Mesothelial cell of epicardium (in vitro differentiated cells): ENCODE measurements at places on chromosomes 1 and 21. TPM values are rescaled to one million over a fixed set of nuclear protein-coding genes. Genes with fewer than 3 reads are reported as not detected.
A peak's percentile ranks its signal among the peaks of the same experiment; 100 is the strongest.

GRCh38 chr1:25100151-25100833, 132.0 kb downstream of the SYF2 start:
- no peaks in the 10 kb centered on the region for H3K36me3 ChIP-seq
- no peak overlapping the region for H3K4me3 ChIP-seq
- no peak for DNase-seq
- H3K27me3 ChIP-seq, result peaks cover 40% of the 10 kb centered on the region

DNA sequence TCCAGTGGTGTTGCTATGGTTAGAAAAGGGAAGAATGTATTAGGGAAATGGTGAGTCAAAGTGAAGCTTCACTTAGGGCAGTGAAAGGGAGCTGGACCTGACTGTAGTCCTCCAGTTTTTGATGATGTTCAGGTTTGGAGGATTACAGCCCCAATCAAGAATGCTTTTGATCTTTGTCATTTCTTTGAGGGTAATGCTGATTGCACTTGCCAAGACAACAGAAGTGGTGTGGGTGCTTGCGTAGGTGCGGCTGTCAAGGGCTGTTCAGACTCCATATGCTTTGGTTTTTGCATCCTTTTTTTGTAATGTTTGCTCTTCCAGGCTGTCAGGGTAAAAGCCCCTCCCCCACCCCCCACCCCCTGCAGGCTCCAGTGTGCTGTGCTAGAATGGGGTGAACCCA, 38.9 kb downstream of the HHAT start:
- no peaks in the 10 kb centered on the region for H3K27me3 ChIP-seq
- peaks cover 7% of the 10 kb centered on the region for H3K4me1 ChIP-seq
- H3K36me3 ChIP-seq, result peaks cover 2% of the 10 kb centered on the region
- H3K4me3 ChIP-seq, result no peak overlapping the region
- H3K27ac ChIP-seq, result no peak overlapping the region
- DNase-seq, result no peak

Gene TFF2
- total RNA-seq, result not detected in 3 replicates

Gene LORICRIN
- not detected in 3 replicates for total RNA-seq

DNA sequence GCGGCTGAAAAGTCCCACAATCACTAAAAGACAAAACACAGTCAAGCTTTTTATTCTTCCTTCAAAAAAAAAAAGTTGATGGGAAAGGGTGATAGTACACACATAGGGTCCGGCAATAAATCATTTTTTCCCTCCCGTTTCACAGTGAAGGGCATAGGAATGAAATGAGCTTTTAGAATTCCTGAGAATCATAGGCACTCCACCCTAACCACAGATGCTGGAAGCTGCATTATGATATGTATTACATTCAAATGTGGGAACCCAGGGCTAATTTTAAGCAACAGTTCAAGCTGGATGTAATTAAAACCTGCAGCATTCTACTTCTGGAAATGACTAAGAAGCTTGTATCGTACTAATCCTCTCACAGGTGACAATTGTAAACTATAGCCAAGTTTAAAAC, 75.7 kb upstream of the KCNJ15 start:
- H3K27ac ChIP-seq, result no peak overlapping the region
- H3K27me3 ChIP-seq, result no peaks in the 10 kb centered on the region
- H3K4me1 ChIP-seq, result peaks cover 33% of the 10 kb centered on the region
- DNase-seq, result no peak

DNA sequence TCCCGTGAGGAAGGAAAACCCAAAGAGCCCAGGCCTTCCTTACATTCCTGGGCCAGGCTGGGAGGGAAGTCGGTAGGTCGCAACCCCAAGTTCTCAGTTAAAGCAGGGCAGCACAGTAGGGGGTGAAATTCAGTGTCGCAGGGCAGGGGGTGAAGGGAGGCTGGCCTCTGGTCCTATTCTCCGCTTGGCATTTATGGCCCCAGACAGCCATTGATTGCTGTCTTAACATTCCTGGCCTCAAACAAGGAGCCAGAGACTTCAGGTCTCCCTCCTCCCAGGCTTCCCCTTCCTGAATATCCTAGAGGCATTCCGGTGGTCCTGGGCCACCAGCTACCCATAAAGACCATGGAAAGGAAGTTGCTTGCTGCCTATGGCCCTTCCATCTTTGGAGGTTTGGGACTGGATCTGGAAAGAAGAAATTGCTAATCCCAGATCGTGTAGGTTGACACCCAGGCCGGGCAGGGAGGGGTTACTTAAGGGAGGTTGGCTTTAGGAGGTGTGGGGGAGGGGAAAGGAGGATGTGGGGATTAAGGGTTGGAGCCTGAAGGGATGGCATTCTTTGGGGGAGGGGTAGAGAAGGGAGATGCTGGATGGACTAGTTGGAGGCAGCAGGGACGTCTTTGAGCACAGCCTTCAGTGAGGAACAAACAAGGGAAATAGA, 1.7 kb downstream of the LIN28A start:
- H3K36me3 ChIP-seq, result no peaks in the 10 kb centered on the region
- no peak for DNase-seq
- H3K4me3 ChIP-seq, result no peak overlapping the region
- H3K27ac ChIP-seq, result no peak overlapping the region
- H3K4me1 ChIP-seq, result peaks cover 37% of the 10 kb centered on the region

DNA sequence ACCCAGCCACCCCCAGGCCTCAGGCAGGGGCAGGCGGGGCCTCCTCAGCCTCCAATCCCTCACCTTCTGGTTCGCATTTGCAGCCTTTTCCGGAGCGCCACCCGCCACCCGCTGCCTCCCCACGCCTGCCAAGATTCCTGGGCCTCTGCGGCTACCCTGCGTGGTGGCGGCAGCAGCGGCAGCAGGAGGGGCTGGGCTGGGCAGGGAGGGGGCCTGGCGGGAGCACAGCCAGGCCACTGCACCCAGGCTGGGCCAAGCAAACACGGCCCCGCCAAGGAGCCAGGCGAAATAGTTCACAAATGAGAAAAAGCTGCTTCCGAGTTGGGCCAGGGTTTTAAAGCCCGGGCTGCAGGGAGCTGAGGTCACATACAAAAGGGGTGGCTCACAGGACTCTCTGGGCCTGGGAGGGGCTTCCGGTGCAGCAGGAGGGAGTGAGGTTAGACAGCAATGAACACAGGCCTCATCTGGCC, 9.8 kb downstream of the COL8A2 start:
- no peak for DNase-seq
- H3K27ac ChIP-seq, result peak overlapping the region; percentile 30
- peaks cover 10% of the 10 kb centered on the region for H3K4me1 ChIP-seq
- H3K36me3 ChIP-seq, result no peaks in the 10 kb centered on the region

GRCh38 chr21:36323032-36323431, 3.0 kb downstream of the MORC3 start:
- H3K4me3 ChIP-seq, result no peak overlapping the region
- no peak for DNase-seq
- H3K36me3 ChIP-seq, result peaks cover 12% of the 10 kb centered on the region
- H3K27me3 ChIP-seq, result no peaks in the 10 kb centered on the region
- peaks cover 22% of the 10 kb centered on the region for H3K4me1 ChIP-seq
- H3K27ac ChIP-seq, result peak overlapping the region; percentile 6

- no peaks in the 10 kb centered on the region for H3K27me3 ChIP-seq
- peaks cover 1% of the 10 kb centered on the region for H3K4me1 ChIP-seq
- no peak for DNase-seq
- no peaks in the 10 kb centered on the region for H3K36me3 ChIP-seq
- H3K27ac ChIP-seq, result no peak overlapping the region
Observed at GRCh38 chr1:200342511-200343311, 67.1 kb downstream of the ZNF281 start.

DNA sequence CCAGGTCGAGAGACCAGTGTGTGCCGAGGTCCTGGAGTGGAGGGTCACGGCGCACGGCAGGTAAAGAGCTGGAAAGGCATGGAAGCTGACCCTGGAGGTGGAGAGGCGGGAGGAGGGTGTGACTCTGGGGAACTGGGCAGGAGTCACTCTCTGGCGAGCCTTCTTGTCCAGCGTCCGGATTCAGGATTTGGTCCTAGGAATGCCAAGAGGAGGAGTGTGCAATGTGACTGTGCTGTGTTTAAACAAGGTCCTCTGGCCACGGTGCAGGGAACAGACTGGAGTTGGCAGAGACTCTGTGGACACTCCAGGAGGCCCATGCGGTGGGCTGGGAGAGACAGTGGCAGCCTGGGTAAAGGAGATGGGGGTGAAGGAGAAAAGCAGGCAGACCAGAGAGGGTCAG, 64.2 kb upstream of the CASZ1 start:
- H3K27me3 ChIP-seq, result peaks cover 15% of the 10 kb centered on the region
- peaks cover 40% of the 10 kb centered on the region for H3K4me1 ChIP-seq
- no peak for DNase-seq
- no peaks in the 10 kb centered on the region for H3K36me3 ChIP-seq
- no peak overlapping the region for H3K27ac ChIP-seq

GRCh38 chr1:30372792-30373433, 350.5 kb downstream of the MATN1 start:
- H3K4me1 ChIP-seq, result peaks cover 19% of the 10 kb centered on the region
- DNase-seq, result no peak

Gene AMY1B
- total RNA-seq, result not detected in 3 replicates

Gene SLAMF6
- not detected in 3 replicates for total RNA-seq

DNA sequence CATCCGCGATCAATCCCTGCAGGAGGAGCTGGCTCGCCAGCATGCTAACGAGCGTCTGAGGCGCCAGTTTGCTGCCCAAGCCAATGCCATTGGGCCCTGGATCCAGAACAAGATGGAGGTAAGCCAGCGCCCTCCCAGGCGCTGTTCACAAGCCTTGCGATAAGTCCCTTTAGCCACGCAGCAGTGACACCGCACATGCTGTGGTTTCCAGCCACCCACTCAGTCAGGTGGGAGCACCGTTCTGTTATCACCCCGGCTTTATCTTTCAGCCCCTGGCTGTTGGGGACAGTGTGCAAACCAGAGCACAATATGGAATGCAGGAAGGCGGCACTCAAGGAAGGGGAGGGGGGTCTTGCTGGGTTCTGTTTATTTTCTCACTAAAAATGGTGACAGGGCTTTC, 41.1 kb upstream of the MTR start:
- peaks cover 16% of the 10 kb centered on the region for H3K4me1 ChIP-seq
- no peaks in the 10 kb centered on the region for H3K27me3 ChIP-seq
- no peak overlapping the region for H3K4me3 ChIP-seq
- H3K27ac ChIP-seq, result no peak overlapping the region

Gene LEPROT
- 65.7 to 71.1 TPM (median 69.6 TPM) in 3 replicates for total RNA-seq

GRCh38 chr1:44826375-44827196, 16.5 kb downstream of the PTCH2 start:
- no peaks in the 10 kb centered on the region for H3K27me3 ChIP-seq
- no peak overlapping the region for H3K4me3 ChIP-seq
- DNase-seq, result no peak
- peaks cover 6% of the 10 kb centered on the region for H3K4me1 ChIP-seq

GRCh38 chr1:156151093-156151688, 2.2 kb upstream of the SEMA4A start:
- DNase-seq, result no peak
- no peak overlapping the region for H3K27ac ChIP-seq
- no peaks in the 10 kb centered on the region for H3K36me3 ChIP-seq
- H3K4me1 ChIP-seq, result peaks cover 45% of the 10 kb centered on the region
- H3K27me3 ChIP-seq, result peaks cover 19% of the 10 kb centered on the region

DNA sequence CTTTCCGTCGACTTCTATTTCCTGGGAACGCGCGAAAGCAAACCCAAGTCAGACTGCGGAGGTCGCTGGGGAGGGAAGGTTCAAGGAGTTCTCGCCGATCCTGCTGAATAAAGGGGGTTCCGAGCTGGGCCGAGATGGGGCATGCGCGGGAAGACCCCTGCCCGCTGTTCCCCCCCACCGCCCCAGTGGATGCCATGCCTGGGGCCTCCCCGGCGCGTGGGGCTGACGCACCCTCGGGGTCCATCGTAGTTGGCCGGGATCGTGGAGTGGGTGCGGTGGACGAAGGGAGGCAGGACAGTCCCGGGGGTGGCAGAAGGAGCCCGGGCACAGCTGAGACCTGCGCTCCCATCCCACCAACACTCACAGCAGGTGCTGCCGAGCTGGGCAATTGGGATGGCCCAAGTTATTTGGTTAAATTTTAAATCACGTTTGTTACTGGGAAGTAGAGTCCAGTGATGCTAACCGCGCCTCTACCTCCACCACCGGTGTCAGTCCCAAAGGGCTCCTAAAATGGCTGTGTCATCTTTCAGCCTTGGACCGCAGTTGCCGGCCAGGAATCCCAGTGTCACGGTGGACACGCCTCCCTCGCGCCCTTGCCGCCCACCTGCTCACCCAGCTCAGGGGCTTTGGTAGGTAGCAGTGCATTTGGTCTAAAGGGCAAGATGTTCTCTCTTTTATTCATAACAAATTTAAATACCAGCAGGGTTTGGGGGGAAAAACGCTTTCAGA, 801 bp downstream of the MX1 start:
- H3K4me1 ChIP-seq, result peaks cover under 1% of the 10 kb centered on the region
- no peak for DNase-seq
- no peak overlapping the region for H3K27ac ChIP-seq
- H3K4me3 ChIP-seq, result peak overlapping the region; percentile 75

Gene RHD
- not detected in 3 replicates for total RNA-seq

GRCh38 chr1:179121159-179121938, 39.5 kb downstream of the TOR3A start:
- H3K4me1 ChIP-seq, result no peaks in the 10 kb centered on the region
- H3K4me3 ChIP-seq, result no peak overlapping the region
- H3K27ac ChIP-seq, result no peak overlapping the region
- H3K36me3 ChIP-seq, result peaks cover 21% of the 10 kb centered on the region
- no peaks in the 10 kb centered on the region for H3K27me3 ChIP-seq

DNA sequence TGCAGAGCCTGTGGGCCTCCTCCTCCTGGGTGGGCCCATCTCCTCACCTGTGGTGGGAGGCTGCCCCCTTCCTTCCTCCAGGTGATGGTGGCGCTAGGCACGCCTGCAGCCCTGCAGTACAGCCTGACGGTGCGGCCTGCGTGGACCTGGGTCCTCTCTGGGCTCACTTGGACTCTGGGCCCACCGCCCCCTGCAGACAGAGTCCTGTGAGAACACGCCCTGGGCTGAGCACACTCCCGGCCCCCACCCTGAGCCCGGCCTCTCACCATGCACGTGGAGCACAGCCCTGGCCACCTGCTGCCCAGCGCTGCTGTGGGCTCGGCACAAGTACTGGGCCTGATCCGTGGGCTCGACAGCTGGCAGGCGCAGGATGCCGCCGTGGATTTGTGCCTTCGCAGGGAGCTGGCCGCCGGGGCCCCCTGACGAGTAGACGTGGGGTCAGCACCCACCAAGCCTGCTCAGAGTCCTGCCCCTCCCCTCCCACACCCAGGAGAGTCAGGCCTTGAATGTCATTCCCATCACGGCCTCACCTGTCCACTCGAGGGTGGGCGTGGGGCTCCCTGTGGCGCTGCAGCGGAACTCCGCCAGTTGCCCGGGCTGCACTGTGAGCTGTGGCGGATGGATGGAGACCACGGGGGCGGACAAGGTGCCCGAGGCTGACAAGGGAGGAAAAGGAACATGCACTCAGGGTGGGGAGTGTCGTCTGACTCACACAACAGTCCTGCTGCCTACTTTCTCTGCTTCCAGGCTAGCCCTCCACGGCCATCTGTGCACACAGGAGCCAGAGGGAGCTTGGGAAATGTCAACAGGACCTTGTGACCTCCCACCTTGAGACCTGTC, 43.4 kb downstream of the LDLRAD2 start:
- peaks cover 28% of the 10 kb centered on the region for H3K36me3 ChIP-seq
- H3K27ac ChIP-seq, result no peak overlapping the region
- DNase-seq, result no peak
- H3K27me3 ChIP-seq, result no peaks in the 10 kb centered on the region
- H3K4me1 ChIP-seq, result no peaks in the 10 kb centered on the region

- H3K27me3 ChIP-seq, result peaks cover 4% of the 10 kb centered on the region
- no peaks in the 10 kb centered on the region for H3K4me1 ChIP-seq
- no peak overlapping the region for H3K4me3 ChIP-seq
- no peaks in the 10 kb centered on the region for H3K36me3 ChIP-seq
Observed at GRCh38 chr1:107496002-107496401, 355.2 kb downstream of the NTNG1 start.

GRCh38 chr1:38677311-38677710, 182.3 kb downstream of the RRAGC start:
- H3K27me3 ChIP-seq, result peaks cover 60% of the 10 kb centered on the region
- no peak overlapping the region for H3K4me3 ChIP-seq
- no peaks in the 10 kb centered on the region for H3K36me3 ChIP-seq
- DNase-seq, result no peak

GRCh38 chr1:206742719-206743383, 27.7 kb upstream of the IL19 start:
- H3K4me1 ChIP-seq, result no peaks in the 10 kb centered on the region
- peaks cover 4% of the 10 kb centered on the region for H3K27me3 ChIP-seq
- no peak overlapping the region for H3K27ac ChIP-seq

Gene GPR25
- 0.25 TPM in 1 of 3 replicates, not detected in the others for total RNA-seq

Gene YARS1
- total RNA-seq, result 101 to 105 TPM (median 101 TPM) in 3 replicates
